WERI-Rb-1 (cell line): ENCODE measurements at places on chromosomes 7 and 10.

DNA sequence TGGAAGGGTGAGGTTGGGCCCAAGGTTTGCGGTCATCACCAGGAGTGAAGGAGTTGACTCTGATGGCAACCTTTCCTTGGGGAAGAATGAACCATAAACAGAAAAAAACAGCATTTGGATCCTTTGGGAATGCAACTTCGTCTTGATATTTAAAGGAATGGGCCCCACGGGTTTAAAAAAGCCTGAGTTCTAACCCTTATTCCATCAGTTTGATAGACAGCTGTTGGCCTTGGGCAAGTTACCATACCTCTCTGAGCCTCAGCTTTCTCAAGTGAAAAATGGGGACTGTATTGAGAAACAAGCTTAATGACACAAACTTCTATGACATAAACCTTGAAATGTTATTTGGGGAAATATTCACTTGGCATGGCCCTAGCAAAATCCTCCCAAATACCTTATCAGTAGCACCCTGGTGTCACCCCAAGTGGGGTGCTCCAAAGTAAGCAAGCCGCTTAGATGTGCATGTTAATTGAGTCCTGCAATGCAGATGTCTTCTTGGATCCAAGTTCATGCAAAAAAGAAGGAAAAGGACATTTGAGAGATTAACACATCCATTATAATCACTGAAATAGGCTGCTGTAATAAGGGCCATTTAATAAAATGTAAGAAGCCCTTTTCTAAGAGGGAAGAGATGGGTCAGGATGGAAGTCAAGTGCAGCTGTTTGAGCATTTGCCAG, 13.8 kb downstream of the MXI1 start:
- no peak for DNase-seq

- DNase-seq = peak; percentile 19
These were observed 255.6 kb downstream of the OTUD1 start for GRCh38 chr10:23694446-23694920.

DNA sequence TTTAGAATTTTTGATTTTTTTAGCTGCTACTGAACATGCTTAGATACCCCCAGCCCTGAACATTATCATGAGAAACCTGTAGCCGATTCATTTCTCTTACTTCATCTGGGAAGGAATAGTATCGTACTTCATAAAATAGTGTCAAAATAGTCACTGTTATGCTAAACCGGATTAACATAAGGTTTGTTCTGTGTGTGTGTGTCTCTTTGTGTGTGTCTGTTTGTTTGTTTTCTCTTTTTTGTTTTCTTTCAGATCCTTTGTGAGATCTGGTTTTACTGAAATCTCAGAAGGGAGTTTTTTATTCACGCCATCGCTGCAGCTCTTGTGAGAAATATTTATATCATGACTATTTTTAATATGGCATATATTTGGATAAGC, 761 bp downstream of the LGI1 start:
- DNase-seq = no peak

GRCh38 chr10:96263669-96264068, 7.7 kb downstream of the BLNK start:
- no peak for DNase-seq

GRCh38 chr10:74855027-74855426, 28.6 kb downstream of the KAT6B start:
- peak; percentile 19 for DNase-seq

- DNase-seq = no peak
These were observed 64.7 kb upstream of the ECHDC3 start for GRCh38 chr10:11677480-11677879.

- no peak for DNase-seq
These were observed 1.6 kb downstream of the TIAL1 start for GRCh38 chr10:119595134-119595675.

DNA sequence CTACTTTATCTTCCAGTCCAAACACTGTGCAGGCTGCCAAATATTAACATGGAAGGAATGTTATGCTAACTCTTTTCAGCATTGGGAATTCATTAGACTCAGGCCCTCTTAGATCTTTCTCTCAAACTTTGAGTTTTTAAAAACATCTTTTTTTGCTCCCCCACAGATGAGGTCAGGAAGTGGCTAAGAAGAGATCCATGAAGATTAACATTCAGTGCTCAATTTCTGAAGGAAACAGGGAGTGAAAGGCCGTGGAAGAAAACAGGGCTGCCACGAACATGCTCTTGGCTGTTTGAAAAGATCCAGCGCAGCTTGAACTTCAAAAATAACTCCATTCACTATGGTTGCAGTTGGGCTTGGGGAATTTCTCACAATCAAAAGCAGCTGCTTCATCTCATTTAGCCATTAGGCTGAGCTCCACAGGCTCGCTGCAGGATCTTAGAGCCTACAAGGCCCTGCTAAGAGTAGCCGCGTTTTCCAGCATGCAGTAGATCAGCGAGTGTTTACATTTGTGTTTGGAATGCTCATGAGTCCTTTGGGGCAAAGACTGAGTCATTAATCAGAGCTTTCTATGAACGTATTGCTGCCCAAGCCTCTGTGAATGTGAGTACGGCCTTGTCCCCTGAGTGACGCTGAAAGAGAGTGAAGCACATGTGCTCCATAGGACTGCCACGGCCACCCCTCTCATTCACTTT, 41.2 kb upstream of the TNS3 start:
- no peak for DNase-seq

DNA sequence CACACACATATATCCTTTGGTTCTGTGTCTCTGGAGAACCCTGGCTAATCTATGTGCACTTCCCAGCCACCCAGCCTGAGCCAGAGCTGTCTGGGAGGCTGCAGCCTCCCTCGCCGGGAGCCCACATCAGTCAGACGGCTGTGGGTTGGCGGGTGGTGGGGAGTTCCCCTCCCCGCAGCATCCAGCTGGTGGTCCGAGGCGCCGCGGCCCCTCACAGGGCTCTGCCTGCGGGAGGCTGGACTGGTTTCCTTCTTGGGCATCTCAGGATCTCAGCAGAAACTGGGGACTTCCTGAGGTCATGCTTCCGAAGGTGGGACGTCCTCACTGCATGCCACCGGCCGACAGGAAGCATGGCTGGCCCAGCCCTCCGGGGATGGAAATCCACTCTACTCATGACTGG, 22.0 kb upstream of the PSMG3 start:
- no peak for DNase-seq

- no peak for DNase-seq
These were observed 39.5 kb downstream of the TACR2 start for GRCh38 chr10:69377191-69377590.

- DNase-seq = no peak
These were observed 182.1 kb upstream of the SHH start for GRCh38 chr7:155994279-155994811.

DNA sequence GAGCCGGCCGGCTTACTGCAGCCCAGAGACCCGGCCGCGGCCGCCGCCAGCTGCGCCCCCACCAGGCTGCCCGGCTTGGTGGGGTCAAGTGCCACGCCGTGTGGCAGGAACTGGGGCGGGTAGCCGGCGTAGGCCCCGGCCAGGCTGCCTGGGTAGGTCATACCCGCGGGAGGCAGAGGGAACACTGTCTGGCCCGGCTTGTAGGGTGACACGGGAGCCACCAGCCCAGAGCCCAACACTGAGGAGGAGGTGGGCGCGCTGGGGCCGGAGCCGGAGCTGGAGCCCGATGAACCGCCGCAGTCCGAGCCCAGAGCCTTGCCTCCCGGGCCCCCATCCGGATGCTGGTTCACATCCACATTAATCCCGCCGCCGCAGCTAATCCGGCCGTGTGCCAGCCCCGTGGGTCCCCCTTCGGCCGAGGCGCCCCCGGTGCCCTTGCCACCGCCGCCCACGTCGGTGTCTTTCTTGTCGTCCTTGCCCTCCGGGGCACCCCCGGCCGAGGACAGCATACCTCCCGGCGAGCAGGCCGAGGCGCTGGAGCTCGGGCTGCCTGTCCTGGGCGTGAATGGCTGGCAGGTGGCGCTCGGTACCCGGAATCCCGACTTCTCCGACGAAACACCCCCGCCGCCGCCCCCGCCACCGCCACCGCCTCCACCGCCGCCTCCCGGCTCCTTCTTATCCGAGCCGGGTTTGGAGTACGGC, 2.0 kb downstream of the ZNF503 start:
- DNase-seq = peak; percentile 81

DNA sequence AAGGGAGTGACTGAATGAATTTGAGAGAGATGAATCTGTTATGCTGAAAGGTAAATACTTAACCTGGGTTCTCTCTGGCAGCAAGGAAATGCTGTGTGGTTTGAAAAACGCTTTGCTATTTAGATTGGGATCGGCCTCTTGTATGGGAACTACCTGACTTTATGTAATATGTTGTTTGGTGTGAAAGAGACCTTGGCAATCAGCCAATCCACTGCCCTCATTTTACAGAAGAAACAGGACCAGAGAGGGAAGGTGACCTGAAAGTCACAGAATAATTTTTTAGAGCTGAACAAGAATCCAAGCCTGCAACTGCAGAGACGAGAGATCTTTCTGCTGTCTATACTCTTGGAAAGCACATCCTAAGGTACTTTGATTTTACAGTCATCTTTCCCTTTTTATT, 1.0 kb downstream of the BUD31 start:
- DNase-seq = no peak
